ENCODE measurements at places on chromosomes 2 and 18.

GRCh38 chr2:233711312-233712008, 1.2 kb upstream of the UGT1A5 start:
- peak; percentile 6 for DNase-seq

- DNase-seq: no peak
Measured at GRCh38 chr18:44133483-44133882, 547.2 kb upstream of the SETBP1 start.

- no peak for DNase-seq
Measured at GRCh38 chr2:133324150-133324561, 244.1 kb downstream of the NCKAP5 start.

DNA sequence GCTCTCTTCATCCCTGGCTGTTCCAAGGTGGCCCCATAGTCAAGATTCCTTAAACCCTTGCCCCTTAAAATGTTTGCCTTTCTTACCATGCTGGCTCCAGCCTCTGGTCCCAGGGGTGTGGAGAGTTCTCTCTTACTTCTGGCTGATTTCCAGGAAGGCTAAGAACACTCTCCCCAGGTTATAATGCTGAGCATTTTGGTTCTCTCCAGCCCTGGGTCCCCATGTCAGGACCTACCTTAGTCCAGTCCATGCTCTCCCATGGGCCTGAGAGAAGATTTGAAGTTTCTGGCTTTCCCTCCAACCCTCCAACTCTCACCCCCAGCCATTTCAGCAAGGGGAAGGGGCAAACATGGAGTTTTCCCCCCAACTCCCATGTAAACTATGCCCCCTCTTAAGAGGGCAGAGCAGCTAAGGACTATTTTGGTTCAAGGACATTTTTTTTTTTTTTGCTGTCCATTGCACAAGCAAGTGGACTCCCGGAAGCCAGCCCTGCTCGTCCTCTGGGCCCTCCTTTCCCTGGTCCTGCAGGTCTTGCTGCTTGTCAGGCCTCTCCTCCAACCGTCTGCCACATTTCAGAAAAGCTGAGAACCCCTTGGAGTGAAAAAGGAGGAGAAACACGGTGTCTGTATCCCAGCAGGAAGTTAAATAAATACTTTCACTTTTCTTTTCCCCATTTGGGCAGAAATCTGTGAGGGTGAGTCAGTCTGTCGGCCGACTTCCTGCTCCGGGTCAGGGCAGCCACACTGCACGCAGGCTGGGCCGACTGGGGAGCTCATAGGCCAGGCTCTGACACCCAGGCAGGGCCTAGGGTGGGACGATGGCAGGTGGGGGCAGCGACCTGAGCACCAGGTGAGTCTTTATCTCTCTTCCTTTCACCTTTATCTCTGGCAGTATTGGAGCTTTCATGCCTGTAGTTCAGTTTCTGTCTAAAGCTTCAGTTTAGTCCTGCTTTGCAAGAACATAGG, at the start of gene SP140L:
Gene SP140L, plus strand, starts transcription at position 741 of the 965 bp plus-strand sequence. Its CDS starts 77 bp downstream, at position 818.
- no peak for DNase-seq

- DNase-seq: no peak
Measured at GRCh38 chr2:220936641-220937197, 635.4 kb downstream of the EPHA4 start.

- DNase-seq: no peak
Measured at GRCh38 chr2:36290306-36290856, 65.2 kb upstream of the CRIM1 start.

DNA sequence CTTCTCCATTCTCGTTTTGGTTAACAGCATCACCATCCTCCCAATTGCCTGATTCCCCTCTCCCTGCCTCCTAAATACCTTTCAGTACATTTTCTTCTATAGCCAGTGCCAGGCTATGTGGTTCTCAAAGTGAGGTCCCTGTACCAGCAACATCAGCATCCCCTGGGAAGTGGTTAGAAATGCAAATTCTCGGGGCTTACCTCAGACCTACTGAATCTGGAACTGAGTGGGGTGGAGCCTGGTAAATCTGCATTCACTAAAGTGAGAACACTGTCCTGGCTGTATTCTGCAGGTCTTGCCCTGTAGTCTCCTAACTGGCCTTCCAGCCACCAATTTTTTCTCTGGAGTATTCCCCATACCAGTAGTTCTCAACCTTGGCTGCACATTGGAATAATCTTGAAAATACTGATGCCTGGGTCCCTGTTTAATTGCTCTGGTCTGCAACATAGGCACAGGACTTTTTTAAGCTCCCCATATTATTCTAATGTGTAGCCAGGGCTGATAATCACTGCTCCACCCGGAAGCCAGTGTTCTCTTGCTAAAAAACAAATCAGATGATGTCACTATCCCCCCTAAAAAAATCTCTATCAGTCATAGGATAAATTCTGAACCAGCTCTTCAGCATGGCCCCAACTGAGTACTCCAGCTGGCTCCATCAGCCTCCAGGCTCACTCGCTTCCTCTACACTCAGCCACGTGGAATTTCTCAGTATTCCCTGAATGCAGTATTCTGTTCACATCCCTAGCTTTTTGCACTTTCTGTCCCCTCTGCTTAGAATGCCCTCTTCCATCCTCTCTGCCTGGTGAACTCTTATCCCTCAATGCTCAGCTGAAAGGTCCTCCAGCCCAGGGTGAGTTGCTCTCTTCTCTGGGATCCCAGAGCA, 98.4 kb downstream of the CDK15 start:
- no peak for DNase-seq

GRCh38 chr2:207083361-207084110, 82.2 kb downstream of the KLF7 start:
- DNase-seq: no peak

Data from NCI-H187 (cell line).